Eye (tissue), 1 donor: ENCODE measurements at places on chromosomes 16 and 17.

GRCh38 chr17:43855061-43855460 lies 8.1 kb downstream of the CD300LG start:
- no peak for DNase-seq

DNA sequence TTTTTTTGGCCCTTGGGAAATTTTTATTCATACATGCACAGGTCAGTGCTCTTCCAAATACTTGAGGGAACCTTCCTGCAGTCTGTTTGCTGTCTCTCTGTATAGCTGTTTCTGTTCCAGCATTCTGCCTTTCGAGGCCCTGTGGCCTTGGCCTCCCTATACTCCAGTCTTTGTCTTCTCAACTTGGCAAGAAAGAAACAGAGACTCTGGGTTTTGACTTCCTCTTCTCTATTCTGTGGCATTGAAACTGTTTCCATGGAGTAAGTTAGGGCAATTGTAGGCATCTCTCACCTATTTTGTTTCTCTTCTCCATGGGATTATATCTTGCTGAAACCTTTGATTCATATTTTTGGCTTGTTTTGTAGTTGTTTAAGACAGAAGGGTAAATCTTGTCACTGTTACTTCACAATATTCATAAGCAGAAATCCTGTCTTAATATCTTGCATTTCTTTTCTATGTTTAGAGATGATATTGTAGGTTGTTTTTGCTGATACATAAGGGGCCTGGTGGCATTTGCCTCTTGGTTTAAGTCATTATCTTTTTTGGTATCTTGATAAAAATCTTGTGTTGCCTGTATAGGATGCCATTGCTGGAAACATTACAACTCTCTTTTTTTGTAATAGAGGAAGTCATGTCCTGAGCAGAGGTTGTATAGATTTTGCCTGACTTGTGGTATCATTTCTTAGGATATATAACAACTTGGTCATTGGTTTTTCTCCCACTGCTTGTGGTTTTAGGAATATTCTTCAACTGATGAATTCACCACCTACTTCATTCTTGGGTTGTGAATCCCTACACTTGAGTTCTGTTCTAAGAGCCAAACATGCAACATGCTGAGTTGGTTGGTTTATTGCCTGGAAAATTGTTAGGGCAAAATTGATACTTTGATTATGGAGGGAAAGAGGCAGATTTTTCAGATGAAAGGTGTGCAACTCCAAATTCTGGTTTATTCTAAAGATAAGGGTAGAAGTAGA lies 168.6 kb downstream of the FTO start:
- no peak for DNase-seq

DNA sequence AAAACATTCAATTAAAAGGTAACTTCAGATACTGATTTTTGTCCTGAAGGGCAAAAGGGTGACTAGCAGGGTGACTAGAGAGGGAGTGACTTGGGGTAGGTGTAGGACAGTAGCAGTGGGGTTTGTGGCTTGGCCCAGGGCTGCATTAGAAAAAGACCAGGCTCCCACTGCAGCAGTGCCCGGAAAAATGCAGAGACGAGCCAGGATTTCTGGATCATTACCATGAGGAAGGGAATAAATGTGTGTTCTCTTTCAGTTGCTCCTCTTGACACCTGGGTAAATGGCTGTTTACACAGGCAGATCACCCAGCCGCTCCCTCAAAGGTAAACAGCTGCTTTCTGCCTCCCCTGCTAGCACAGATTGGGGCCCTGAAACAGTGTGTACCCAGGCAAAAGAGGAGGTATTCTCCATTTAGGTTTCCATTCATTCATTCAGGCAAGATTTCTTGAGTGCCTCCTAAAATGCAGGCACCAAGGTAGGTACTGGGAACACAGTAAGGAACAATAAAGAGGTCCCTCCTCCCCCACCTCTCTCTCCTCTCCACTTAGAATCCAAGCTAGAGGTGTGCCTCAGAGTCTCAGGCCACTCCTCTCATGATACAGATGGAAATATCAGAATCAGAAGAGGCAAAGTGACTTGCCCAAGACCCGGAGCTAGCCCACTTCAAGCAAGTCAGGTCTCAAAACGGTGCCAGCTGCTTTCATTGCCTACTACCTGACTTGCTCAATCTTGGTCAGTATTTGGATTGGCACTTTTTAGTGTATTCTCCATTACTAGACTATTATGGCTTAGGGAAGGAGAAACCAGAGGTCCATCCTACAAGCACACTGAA lies 15.2 kb upstream of the TOX3 start:
- no peak for DNase-seq

DNA sequence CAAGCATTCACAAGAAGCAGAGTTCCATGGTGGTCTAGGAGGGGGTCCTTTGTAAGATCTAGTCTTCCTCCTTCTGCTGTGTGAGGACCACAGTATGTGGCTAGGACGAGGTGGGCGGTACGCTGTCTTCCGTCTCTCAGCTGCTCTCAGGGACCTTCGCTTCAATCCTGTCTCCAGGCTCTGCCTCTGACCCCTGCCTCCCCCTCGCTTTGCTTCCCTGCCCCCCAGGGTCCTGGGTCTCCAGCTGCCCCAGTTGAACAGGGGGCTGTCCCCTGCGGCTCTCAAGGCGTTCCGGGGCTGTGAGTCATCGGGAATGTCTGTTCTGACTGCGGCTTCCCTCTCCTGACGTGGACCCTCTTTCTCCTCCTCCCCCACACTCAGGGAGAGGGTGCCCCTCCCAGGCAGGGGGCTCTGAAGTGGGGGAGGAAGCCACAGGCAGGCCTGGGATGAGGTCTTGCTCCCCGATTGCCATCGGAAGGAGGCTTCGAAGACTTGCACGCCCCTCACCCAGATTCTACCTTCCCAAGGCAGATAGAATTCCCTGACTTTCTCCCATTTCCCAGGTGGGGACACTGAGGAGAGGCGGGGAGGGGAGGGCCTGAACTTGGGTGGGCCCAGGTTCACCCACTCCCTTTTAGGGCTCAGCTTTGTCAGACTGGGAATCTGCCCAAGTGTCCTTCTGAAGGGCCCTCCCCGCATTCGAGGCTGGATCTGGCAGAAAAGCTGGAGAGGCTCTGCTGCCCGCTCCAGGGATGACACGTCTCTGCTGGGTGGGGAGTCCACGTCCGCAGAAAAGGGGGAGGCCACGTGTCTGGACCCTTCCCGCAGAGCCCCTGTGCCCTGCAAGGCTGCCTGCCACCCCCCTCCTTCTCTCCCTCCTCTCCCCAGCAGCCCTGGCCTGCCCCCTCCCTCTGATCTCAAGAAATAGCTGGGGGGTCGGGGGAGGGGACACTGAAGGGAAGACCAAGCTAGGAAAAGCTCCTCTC lies 9.1 kb upstream of the COL1A1 start:
- DNase-seq, result peak; percentile 91

GRCh38 chr16:8795091-8795490 lies 2.3 kb downstream of the TMEM186 start:
- DNase-seq, result no peak
